Activated naive CD4-positive, alpha-beta T cell treated with anti-CD3 and anti-CD28 coated beads for 36 hours (primary cell): ENCODE measurements at places on chromosomes 3 and 15. TPM values are rescaled to one million over a fixed set of nuclear protein-coding genes. Genes with fewer than 3 reads are reported as not detected.

The CSK gene
- total RNA-seq = 272 TPM

The LSAMP gene
- total RNA-seq = not detected

The MRAS gene
- total RNA-seq = 0.52 TPM

The CAMK1 gene
- 18.9 TPM for total RNA-seq

The NKTR gene
- total RNA-seq = 62.1 TPM

DNA sequence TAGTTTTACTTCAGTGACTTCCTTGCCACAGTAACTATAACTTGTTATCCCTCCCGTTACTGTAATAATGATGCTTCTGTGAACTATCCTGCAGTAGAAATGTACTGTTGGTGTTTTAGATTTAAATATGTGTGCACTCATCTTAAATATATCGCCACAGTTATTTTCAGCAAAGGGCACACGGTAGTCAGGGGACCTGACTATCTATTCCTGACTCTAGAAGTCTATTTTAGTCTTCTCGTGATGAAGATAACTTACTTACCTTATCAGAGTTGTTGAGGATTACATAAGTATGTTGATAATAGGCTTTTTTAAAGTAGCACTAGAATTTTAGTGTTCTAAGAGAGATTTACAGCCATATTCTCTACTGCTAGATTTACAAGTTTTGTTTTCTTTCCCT, 65.3 kb downstream of the ECT2 start:
- H3K27ac ChIP-seq = no peak overlapping the region
- no peaks in the 10 kb centered on the region for H3K36me3 ChIP-seq
- no peak for DNase-seq
- H3K4me3 ChIP-seq = no peak overlapping the region
- no peaks in the 10 kb centered on the region for H3K27me3 ChIP-seq

DNA sequence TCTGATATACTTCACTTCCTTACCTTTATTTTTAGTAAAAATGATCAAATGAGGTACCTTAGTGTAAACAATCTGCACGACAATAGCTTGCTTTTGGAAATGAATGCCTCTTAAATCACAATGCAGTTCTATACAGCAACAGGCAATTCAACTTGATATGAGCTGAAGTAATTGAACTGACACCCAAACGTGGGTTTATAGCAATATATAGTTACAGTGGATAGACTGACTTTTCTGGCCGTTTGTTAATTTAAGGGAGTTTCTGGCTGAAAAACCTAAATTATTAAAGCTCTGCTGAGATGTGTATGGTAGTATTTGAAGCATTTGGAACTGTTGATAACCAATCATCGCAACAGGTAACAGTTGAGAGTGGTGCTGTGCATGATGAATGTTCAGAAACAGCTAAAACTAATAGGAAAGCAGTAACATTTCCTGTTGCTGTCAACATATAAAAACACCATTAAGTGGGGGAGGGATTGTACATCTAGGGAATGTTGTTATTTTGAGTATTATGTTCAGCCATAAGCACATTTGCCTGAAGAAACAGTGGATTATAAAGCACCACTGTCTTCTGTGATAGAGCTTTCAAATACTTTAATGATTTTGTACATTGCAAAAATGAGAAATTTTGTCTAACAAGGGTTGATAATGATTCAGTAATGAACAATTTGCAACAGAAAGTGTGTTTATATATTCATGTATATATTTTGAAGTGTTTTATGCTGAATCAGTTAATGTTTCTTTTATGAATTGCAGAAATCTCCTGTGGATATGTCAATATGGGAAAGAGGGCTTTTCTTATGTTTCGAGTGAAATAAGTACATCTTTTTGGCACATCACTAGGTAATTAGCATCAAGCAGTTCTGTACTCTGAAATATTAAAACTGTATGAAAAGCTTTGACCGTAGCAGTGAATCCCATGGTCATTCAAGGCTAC, 176.1 kb downstream of the TCF12 start:
- no peaks in the 10 kb centered on the region for H3K27me3 ChIP-seq
- no peak overlapping the region for H3K4me3 ChIP-seq

- DNase-seq = no peak
- H3K4me3 ChIP-seq = no peak overlapping the region
- peaks cover 1% of the 10 kb centered on the region for H3K27me3 ChIP-seq
Measured at GRCh38 chr15:53360881-53361280, 398.6 kb downstream of the WDR72 start.

DNA sequence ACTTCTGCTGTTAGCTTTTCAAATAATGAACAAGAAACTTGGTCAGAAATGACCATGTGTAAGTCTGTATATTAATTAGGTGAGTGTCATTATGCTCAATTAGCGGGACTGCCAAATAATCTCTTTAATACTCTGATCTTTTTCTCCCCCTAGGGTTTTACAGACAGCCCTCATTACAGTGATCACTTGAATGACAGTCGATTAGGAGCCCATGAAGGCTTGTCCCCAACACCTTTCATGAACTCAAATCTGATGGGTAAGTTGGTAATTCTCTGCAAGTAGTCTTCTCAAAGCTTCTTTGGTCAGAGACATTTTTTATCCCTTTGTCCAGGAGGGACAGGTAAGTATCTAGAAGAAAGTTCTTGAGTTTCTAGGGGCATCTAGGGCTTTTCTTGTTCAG, 173.2 kb downstream of the TCF12 start:
- no peak overlapping the region for H3K27ac ChIP-seq
- no peaks in the 10 kb centered on the region for H3K27me3 ChIP-seq
- peaks cover 15% of the 10 kb centered on the region for H3K4me1 ChIP-seq

- no peak for DNase-seq
- H3K27ac ChIP-seq = no peak overlapping the region
- H3K4me1 ChIP-seq = peaks cover 6% of the 10 kb centered on the region
- H3K36me3 ChIP-seq = no peaks in the 10 kb centered on the region
- no peaks in the 10 kb centered on the region for H3K27me3 ChIP-seq
- H3K4me3 ChIP-seq = no peak overlapping the region
Measured at GRCh38 chr3:160010578-160010977, 21.9 kb downstream of the IL12A start.

GRCh38 chr3:34957677-34958076, 681.6 kb upstream of the ARPP21 start:
- H3K27me3 ChIP-seq = peaks cover 1% of the 10 kb centered on the region
- DNase-seq = no peak
- no peak overlapping the region for H3K4me3 ChIP-seq
- H3K27ac ChIP-seq = no peak overlapping the region
- no peaks in the 10 kb centered on the region for H3K4me1 ChIP-seq

DNA sequence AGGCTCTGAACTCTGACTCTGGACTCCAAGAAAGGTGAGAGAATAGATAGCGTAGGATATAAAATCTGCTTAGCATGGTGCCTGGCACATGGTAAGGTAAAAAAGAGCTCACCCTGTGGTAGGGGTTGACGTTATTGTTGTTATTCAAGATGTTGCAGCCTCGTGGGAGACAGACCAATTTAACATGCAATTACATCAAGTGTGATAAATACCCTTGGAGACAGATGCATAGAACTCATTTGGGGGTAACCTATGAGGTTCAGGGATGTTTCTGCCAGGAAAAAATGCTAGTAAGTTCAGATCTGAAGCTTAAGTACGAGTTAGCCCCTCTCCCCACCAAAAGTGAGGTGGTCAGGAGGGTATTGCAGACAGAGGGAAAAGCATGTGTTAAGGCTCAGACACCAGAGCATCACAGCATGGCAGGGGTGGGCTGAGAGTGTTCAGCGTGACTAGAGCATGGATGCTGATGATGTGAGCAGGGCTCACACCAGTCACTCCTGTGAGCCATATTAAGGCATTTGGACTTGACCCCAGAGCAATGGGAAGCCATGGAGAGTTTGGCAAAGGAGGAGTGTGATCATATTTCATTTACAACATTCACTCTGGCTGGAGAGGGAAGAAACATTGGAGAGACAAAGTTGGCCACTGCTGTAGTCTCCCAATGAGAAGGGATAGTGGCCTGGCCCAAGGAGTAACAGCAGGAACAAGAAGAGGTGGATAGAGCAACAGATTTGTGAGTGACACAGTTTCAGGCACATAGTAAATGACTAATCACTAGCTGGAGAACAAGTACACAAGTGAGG, 181.0 kb downstream of the UACA start:
- no peaks in the 10 kb centered on the region for H3K36me3 ChIP-seq
- peaks cover 2% of the 10 kb centered on the region for H3K27me3 ChIP-seq
- no peak overlapping the region for H3K4me3 ChIP-seq
- H3K27ac ChIP-seq = no peak overlapping the region
- peaks cover 10% of the 10 kb centered on the region for H3K4me1 ChIP-seq

GRCh38 chr3:117226932-117227331, 517.4 kb downstream of the TUSC7 start:
- H3K27me3 ChIP-seq = no peaks in the 10 kb centered on the region
- DNase-seq = no peak
- H3K4me1 ChIP-seq = no peaks in the 10 kb centered on the region
- H3K4me3 ChIP-seq = no peak overlapping the region
- no peak overlapping the region for H3K27ac ChIP-seq
- H3K36me3 ChIP-seq = no peaks in the 10 kb centered on the region

- no peak overlapping the region for H3K4me3 ChIP-seq
- no peak overlapping the region for H3K27ac ChIP-seq
- no peak for DNase-seq
Measured at GRCh38 chr3:138768946-138769345, 65.8 kb downstream of the PIK3CB start.

DNA sequence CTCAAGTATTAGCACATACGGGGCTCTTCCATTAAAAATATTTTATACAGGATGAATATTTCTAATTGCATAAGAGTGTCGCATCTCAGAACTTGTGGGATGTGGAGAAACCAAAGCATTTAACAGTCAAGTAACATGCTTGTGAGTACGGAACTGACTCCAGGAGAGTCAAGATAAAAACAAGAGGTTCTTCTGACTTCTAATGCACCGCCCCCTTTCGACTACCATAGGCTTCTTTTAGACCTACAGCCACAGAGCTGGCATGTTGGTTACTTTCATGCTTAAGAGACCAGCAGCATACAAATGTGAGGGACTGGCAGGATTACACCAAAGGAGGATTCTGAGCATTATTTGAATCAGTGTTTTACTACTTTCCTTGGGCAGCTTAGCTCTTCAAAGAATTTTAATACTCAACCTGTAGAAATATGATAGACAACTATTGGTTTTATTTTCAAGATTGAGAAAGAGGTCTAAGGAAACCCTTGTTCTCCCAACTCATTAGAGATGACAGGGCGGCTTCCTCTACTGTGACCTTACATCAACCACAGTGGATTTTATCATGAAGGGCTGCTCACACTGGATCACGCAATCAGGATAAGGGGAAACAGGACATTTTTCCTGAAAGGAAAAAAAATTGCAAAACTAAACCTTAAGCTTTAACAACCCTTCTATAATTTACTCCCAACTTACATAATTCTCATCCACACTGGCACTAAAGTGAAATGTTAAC, 14.0 kb downstream of the ETV5 start:
- no peak for DNase-seq
- H3K36me3 ChIP-seq = no peaks in the 10 kb centered on the region
- no peak overlapping the region for H3K27ac ChIP-seq
- H3K4me1 ChIP-seq = peaks cover 9% of the 10 kb centered on the region

DNA sequence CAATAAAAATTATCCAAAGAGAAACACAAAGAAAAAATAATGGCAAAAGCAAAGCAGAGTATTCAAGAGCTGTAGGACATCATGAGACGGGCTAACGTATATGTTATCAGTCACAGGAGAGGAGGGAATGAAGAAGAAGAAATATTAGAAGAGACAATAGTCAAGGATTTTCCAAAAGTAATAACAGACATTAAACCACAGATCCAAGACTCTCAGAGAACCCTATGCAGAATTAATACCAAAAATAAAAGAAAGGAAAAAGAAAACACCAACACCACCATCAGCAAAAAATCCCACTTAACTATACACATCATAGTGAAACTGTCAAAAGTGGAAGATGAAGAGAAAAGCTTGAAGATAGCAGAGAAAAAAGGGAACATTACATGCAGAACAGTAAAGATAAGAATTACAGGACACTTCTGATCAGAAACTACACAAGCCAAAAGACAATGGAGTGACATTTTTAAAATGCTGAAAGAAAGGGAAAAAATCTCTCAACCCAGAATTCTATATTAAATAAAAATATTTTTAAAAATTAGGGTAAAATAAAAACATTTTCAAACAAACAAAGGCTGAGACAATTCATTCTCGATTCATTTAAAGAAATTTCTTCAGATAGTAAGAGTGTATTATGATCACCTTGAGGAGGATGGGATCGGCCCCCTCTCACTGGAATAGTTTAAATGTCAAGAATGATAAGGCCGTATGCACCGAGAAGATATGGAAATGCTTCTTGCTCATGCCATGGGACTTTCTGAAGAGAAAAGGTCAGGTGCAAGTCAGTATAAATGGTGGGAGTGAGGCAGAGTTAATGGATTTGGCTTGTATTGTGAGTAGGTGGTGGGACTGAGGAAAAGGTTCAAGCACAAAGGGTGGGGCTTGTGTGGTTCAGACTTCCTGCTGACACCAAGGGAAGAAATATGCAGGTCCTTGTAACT, 28.5 kb downstream of the TM2D3 start:
- peaks cover 23% of the 10 kb centered on the region for H3K36me3 ChIP-seq
- no peak overlapping the region for H3K27ac ChIP-seq
- no peaks in the 10 kb centered on the region for H3K27me3 ChIP-seq

DNA sequence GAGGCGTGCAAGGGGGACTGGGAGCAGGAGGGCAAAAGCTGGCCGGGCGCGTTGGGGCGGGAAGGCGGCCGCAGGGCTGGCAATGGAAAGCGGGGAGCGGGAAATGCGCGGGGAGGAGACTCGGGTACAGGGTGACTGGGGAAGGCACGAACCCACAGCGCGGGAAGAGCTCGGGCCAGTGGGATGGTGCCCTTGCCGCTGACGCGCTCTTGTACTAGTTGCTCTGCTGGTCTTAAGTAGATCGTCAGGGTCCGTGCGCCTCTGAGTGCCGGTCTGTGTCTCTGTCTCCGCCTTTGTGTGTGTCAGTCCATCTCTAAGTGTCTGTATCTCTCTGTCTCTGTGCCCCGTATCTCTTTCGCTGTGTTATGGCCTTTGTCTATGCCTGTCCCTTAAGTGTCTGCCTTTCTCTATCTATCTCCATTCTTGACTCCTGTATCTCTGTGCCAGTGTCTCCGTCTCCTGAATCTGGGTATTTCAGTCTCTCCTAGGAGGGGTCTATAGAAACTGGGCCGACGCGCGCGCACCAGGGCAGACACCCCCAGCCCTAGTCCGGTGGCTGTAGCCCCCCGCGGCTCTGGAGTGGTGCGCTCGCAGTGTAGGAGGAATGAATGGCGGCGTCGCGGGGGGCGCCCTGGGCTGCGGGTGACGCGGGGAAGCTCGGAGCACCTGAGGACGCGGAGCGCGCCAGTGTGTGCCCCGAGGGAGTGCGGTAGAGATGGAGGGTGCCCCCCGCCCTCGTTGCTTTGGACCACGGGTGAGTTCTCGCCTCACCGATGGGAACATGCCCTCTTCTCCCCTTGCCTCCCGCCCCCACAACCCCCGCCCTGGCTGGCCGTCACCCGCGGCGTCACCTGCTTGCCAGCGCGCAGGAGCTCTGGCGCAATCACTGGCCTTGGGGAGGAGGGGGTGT, 756 bp upstream of the CAMK2N2 start:
- peaks cover 33% of the 10 kb centered on the region for H3K27me3 ChIP-seq
- peak overlapping the region; percentile 75 for H3K4me3 ChIP-seq
- peak; percentile 50 for DNase-seq
- peaks cover 18% of the 10 kb centered on the region for H3K4me1 ChIP-seq
- no peak overlapping the region for H3K27ac ChIP-seq
